ENCODE measurements at places on chromosomes 5 and 9.

GRCh38 chr5:78509884-78510769, 138.4 kb downstream of the LHFPL2 start:
- DNase-seq, result no peak

- DNase-seq, result no peak
Observed at GRCh38 chr9:89996773-89997172, 392.0 kb downstream of the GADD45G start.

DNA sequence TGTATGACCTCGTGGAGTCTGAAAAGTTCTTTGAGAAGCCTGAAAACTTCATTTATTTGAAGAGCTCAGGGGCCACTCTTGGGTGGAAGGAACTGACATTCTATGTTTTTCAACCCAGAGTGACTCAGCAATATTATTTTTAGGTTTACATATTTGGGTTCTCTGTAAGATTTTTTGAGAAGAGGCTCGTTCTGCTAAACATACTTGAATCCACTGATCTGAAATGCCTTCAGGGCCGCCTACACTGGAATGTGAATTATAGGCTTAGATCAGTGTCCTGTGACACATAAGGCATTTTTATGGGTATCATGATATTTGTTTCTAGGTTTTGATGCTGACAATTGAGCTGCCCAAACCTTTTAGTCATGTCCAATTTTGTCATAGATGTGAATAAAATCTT, 86.2 kb downstream of the PSAT1 start:
- no peak for DNase-seq

DNA sequence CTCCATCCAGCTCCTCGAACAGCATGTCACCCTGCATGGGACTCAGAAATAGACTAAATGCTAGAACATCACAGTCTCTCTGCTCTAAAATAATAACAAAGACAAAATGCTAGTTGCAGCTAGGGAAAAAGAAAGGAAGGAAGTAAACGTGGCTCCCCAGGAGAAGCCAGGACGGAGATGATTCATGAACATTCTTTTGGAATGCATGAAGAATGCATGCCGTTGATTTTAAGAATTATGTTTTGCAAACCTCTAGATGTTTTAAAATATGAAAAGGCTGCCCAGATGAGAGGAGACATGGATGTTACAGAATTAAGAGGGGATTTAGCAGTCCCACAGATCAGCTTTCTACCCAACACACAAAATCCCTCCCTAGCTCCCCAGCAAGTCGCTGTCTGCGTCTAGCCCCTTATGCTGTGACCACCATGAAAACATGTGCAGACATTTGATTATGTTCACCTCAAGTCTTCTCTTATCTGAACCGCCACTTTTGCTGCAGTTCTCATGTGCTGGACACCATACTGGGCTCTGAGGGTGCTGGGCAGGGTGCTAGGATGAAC, 139.4 kb upstream of the LMX1B start:
- no peak for DNase-seq

DNA sequence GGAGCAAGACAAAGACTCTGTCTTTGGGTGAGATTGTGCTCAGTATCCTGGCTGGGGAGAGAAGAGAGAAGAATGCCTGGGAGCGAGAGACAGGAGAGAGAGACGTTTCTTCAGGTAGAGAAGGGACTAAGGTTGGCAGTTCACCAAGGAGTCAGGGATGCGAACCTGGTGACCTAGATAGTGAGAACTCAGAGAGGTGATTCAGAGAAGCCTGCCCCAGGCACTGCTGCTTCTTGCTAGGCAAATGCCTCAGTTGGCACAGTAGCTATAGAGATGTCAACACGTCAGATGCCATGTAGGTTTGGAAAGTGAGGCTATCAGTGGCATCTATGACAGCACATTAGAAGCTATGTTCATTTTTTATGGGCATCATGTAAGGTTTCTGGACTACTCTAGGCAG, 231.6 kb upstream of the VLDLR start:
- no peak for DNase-seq

- no peak for DNase-seq
Observed at GRCh38 chr5:39459071-39459470, 34.3 kb upstream of the DAB2 start.

GRCh38 chr5:144712090-144712489, 541.4 kb downstream of the KCTD16 start:
- no peak for DNase-seq

DNA sequence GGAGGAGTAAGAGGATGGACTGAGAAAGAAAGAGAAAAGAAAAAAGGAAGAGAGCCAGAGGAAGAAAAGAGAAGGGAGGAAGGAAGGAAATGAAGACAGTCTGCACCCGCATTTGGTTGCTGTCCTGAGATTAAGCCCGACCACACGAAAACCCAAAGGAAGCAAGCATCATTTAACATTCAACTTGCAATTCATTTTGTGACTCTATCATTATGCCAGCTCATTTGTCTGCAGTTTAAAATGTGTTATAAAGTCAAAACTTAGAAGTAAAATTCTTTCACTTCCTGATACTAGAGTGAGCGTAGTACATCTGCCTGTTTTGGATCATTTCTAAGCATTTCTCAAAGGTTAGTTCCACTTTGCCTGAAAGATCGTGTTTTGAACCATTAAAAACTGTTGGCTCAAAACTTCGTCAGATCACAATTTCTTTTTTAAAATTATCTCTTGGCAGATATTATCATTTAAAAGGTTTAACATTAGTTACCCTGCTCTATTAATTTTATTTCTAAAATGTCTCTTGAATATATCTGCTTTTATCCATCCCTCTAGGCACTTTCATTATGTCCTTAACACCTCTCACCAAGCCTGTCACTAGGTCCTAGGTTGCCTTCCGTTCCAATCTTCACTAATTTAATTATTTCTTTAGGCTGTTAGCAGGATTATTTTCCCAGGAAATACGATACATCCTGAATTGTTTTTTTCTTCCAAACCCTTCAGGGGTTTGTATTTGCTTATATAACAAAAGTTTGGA, 240.9 kb downstream of the TLE4 start:
- no peak for DNase-seq

DNA sequence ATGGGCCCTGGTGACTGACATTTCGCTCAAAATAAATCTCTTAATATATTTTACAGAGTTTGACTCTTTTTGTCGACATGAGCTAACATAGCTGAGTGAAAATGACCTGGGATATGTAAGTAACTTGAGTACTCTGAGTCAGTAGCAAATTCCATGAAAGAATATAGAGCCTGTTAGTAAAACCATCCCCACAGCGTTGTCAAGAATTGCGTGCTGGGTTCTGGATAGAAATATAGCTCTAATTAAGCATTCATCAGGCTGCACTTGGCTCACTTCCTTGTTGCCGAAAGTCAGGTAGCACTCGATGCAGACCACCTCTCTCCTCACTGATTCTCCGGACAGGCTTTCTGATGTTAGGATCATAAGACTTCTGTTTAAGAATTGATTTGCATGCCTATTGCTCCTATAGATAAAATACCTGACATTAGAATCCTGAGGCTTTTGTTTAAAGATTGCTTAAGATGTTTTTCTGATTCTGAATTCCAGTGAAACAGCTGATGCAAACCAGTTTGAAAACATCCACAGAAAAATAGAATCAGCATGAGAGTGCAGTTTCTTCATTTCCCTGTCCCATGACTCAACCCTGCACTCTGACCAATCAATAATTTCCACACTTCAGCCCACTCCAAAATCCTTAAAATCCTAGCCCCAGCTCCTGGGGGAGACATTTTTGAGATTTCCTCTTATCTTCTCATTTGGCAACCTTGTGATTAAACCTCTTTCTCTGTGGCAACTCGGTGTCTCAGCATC, 310.6 kb downstream of the DIRAS2 start:
- DNase-seq, result no peak

- DNase-seq, result no peak
Observed at GRCh38 chr5:64632251-64632650, 58.1 kb upstream of the SHISAL2B start.

DNA sequence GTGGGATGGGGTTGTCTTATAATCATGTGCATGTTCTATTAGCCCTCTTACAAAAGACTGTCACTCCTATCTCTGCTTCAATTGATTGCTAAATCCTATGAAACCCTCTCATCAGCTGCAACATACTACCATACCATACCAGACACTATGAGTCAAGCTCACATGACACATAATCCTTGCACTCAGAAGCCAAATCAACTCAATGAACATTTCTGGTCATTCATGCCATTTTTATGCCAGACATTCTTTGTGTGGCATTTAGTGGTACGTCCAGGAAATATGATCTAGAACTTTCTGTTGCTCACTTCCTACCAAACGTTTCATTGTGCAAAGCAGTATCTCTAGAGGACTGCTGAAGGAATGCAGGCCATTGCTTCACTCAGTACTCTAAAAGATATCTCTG, 159.2 kb upstream of the GNA14 start:
- DNase-seq, result no peak

GRCh38 chr5:165201771-165202518, 1696.5 kb downstream of the MAT2B start:
- no peak for DNase-seq

- DNase-seq, result no peak
Observed at GRCh38 chr9:27335075-27335474, 38.1 kb upstream of the EQTN start.

GRCh38 chr9:36691671-36692070, 119.0 kb downstream of the MELK start:
- no peak for DNase-seq

Measured in stimulated activated CD8-positive, alpha-beta memory T cell treated with anti-CD3 and anti-CD28 coated beads, Interleukin-4, amount 100 ng/mL, for 4 hours (primary cell).